CD8-positive, alpha-beta memory T cell (primary cell): ENCODE measurements at places on chromosomes 4 and X. TPM values are rescaled to one million over a fixed set of nuclear protein-coding genes. Genes with fewer than 3 reads are reported as not detected.
A peak's percentile ranks its signal among the peaks of the same experiment; 100 is the strongest.

DNA sequence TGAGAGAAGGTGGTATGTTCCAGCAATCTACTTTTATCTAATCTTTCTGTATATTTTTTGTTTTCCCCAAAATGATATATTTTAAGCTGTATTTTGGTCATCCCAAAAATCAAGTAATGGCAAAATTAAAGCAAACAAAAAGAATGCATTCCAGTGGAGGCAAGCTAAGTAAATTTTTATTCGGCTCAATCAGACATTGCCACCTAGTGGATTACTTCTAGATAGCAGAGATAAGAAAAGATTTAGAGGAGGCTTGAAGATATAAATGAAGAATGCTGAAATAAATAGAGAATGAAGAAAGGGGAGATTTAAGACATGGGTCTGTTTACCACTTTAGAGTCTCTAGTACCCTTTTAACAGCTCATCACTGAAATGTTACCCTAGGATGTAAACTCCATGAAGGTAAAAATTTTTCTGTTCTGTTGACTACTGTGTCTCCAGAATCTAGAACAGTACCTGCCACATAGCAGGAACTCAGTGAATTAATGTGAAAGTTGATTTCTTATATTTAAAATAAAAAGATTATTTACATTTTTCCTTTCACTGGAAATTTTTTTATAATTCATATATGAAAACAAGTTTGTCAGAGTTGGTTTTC lies 110.9 kb upstream of the ANK2 start:
- no peak for DNase-seq

DNA sequence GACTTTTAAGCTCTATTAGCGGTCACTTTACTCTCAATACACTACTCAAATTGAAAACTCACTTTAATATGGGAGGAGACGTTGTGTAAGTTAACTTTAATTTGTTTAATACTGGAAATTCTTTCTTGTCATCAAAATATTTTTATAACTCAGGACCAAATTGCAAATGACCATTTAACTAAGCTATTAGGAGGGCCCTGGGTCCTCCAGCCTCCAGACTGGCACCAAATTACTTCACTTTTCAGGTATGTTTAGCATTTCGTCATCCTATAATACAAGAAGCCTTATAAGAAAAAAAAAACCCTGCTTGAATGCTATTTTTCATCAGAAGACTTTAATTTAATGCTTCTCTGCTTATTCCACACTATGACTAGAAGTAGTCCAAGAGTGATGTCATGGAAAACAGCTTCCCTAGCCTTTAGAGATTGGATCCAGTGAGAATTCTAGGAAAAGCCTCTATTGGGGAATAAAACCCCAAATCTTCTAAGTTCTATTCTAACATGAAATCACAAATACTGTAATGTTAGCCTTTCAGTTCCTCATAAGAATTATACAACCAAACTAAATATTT lies 6.6 kb downstream of the KLHL15 start:
- no peak for DNase-seq

GRCh38 chrX:40318801-40319200 lies 221.0 kb upstream of the BCOR start:
- no peak for DNase-seq

DNA sequence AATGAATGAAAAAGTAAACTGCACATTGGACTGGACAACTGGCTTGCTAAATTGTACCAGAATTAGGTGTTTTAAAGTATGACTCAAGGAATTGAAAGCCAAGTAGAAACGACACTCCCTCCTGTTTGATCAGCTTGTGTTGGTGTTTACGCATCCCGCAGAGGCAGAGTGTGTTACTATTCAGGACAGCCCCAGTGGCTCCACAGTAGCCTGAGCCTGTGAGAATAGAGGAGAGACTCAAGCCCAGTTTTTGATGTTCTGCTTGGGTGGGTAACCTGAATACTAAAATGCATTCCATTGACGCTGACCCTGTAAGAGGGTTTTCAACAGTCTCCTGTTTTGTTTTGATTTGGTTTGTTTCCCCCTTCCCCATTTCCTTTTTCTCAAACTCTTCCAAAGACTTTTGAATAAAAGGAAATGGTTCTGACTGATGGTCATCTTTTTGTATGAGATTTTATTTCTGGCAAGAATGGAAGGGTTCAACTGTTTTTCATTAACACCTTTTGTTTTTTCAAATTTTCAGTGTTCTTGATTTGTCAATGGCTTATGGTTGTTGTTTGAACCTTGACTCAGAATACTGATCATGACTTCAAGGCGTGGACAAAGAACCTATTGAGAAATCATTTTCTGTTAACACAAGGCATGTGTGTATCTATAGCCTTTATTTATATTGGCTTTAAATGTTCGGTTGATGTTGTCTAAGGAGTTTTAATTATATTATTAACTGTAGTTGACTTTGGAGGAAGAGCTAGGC lies 10.2 kb downstream of the ADGRL3 start:
- DNase-seq: no peak

- peak; percentile 5 for DNase-seq
These were observed 1.8 kb downstream of the SLC38A5 start for GRCh38 chrX:48468247-48468671.

GRCh38 chrX:19742826-19743225 lies 144.6 kb downstream of the SH3KBP1 start:
- DNase-seq: no peak

DNA sequence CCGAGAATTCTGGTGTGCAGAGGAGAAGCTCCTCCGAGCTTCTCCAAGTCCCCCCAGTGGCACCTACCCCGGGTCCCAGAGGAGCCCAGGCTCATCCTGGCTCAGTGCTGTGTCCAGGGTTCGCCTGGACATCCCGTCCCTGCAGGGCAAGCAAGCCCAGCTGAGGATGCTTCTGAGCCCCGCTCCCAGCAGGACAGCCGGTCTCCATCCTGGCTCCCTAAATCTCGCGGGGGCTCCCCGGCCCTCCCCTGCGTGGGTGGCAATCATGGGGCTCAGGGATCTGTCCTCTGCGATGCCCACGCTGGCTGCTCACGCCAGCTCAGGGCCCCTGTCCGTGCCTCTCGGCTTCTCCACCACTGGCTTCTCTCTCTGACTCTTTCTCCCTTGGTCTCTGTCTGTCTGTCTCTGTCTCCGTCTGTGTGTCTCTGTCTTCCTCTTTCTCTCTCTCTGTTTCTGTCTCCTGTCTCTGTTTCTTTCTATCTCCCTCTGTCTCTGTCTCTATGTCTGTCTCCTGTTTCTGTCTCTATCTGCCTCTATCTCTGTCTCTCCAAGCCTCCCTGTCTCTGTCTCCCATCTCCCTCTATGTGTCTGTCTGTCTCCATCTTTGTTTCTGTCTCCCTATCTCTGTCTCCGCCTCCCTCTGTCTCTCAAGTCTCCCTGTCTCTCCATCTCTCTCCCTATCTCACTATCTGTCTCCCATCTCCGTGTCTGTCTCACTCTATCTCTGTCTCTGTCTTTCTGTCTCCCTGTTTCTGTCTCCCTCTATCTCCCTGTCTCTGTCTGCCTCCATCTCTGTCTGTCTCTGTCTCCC lies 27.8 kb upstream of the SLC25A6 start:
- no peak for DNase-seq

DNA sequence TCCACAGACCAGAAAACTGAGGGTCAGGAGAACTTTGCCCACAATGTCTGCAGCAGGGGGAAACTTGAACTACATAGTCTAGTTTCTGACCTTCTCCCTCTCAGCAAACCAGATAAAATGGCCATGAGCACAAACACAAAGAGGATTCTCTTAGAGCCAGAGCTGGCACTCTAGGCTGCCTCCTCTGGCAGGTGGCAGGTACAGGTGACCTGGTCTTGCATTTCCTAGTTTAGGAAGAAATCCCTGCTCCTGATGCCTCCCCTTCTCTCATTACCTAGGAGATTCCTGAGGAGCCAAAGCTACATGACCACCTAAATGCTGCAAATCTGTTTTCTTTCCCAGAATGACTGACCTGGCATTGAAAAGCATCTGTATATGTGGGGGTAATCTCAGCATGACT lies 45.1 kb downstream of the ARHGEF9 start:
- no peak for DNase-seq

- no peak for DNase-seq
These were observed 23.5 kb downstream of the RAP1GDS1 start for GRCh38 chr4:98284640-98285046.

DNA sequence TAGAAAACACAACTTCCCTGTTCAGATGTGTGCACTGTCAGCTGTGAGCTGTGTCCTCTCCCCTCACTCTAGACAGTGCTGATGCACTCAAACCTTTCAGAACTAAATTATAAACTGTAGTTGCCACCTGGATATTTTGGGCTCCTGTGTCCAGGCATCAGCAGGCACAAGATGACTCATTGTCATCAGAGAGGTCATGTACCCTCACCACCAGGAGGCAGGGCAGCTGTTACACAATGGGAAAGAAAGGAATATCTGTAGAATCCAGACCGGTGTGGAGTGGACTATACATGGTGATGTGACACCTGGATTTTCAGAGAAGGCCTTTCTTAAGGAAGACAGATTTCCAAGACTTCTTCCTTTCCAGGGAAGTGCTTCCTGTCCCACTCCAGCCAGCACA lies 854.4 kb upstream of the AGA start:
- DNase-seq: no peak

DNA sequence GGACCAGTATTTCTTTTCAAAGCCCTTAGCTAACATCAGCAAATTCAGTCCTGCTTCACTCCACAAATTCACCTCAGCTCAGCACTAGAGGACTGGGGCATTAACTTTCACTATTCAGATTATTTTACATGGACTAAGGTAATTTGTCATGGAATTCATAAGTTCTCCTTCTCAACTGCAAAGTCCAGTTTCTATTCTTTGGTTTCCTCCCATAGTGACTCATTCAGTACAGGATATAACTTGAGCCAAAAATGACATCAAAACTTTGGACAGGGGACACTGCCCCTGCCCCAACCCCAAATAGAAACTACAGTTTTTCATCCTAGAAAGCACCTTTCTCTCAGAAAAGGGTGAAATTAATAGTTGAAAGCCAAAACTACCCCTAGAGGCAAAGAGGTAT lies 52.7 kb downstream of the COX7B2 start:
- no peak for DNase-seq

- no peak for DNase-seq
These were observed 555.6 kb upstream of the FRG1 start for GRCh38 chr4:189385098-189385497.

DNA sequence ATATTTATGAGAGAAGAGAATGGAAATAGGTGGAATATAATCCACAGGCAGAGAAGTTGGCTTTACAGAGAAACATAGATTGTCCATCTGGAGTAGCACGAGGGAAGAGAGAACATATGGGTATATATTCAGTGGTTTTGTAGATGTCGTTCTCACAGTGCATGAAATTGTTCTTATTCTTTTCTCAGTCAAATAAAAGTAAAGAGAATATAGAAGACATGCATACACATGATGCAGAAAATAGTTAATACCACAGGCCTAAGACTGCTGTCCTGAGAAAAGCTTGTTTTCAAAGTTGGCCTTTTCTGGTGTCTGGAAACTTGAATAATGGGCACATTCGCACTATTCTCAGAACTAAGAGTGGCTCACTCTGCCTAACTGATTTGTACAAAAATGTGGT lies 378.1 kb downstream of the GABRG1 start:
- DNase-seq: no peak

DNA sequence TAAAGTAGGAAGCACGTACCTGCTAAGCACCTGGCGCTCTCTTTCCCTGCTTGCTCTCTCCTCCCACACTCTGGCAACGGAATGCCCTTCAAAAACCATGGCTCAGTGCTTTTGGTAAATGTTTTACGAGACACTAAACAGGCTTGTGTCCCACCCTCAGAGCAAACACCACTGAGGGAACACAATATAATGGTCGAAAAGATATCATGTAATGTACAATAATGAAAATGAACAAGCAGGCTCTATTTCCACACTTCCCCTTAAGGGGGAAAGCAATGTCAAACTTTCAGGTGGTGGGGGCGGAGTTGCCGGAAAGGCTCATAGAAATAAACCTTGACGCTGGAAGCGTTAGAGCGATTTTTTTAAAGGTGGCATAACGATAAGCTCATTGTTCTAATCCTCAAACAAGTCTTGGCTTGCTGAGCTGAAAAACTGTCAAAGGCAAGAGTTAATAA lies 115.1 kb downstream of the RBM47 start:
- no peak for DNase-seq

GRCh38 chr4:125459531-125459930 lies 144.8 kb downstream of the FAT4 start:
- no peak for DNase-seq

DNA sequence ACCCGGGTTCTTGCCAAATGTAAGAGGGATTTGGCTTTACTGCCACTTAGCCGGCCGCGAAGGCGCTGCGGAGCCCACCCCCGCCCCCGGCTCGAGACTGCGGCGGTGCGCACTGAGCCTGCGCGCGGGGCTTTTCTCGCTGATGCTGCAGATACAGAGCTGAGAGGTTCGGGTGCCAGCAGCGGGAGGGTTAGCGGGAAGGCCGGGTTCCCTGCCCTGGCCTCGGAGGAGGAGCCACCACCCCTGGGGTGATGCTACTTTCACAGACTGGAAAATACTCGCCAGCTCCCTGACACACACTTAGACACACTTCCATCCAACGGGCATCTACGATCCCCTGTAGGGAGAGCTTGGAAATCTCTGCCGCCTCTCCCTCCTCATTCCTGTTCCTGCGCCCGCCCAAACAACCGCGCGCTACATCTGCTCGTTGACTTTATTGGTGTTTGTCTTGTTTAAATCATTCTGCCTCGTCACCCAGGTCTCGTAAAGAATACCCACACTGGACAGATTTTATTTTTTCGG lies 2.1 kb upstream of the PCDH7 start:
- DNase-seq: no peak

GRCh38 chr4:143363332-143363731 lies 26.7 kb downstream of the GAB1 start:
- DNase-seq: no peak

DNA sequence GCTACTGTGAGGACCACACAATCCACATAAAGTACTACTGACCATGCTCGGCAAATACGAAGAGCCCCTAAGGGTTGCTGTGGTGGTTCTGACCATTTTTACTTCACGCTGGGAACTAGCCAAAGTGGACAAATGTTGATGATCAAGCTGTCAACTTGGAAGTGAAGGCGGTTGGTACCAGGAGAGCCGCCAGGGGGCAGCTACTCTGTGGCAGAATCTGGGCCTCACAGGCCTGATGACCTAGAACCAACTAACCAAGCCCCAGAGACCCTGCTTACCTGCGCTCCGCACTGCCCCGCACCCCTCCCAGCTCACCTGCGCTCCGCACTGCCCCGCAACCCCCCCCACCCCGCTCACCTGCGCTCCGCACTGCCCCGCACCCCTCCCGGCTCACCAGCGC lies 5.6 kb downstream of the GAK start:
- DNase-seq: no peak

GRCh38 chr4:173736840-173737239 lies 206.8 kb upstream of the HAND2 start:
- no peak for DNase-seq

Gene FAAH2
- total RNA-seq: 2.0 TPM

Gene CD99
- total RNA-seq: 240 TPM

Gene BST1
- 0.44 TPM for total RNA-seq

Gene UTP3
- total RNA-seq: 42.5 TPM

Gene NKAP
- 11.3 TPM for total RNA-seq

Gene SPARCL1
- not detected for total RNA-seq

Gene NXF2
- not detected for total RNA-seq

Gene TEX11
- total RNA-seq: not detected

Gene ASB12
- total RNA-seq: not detected
